ENCODE measurements at places on chromosomes 7 and 10.

GRCh38 chr10:66366163-66366562 lies 559.7 kb upstream of the LRRTM3 start:
- no peaks in the 10 kb centered on the region for H3K4me1 ChIP-seq
- no peak overlapping the region for H3K27ac ChIP-seq
- no peaks in the 10 kb centered on the region for H3K36me3 ChIP-seq
- H3K27me3 ChIP-seq = no peaks in the 10 kb centered on the region
- DNase-seq = no peak
- H3K4me3 ChIP-seq = no peak overlapping the region

GRCh38 chr7:155217634-155218033 lies 80.0 kb upstream of the INSIG1 start:
- H3K27me3 ChIP-seq = no peaks in the 10 kb centered on the region
- DNase-seq = no peak
- H3K27ac ChIP-seq = no peak overlapping the region
- no peaks in the 10 kb centered on the region for H3K36me3 ChIP-seq
- H3K4me1 ChIP-seq = no peaks in the 10 kb centered on the region

DNA sequence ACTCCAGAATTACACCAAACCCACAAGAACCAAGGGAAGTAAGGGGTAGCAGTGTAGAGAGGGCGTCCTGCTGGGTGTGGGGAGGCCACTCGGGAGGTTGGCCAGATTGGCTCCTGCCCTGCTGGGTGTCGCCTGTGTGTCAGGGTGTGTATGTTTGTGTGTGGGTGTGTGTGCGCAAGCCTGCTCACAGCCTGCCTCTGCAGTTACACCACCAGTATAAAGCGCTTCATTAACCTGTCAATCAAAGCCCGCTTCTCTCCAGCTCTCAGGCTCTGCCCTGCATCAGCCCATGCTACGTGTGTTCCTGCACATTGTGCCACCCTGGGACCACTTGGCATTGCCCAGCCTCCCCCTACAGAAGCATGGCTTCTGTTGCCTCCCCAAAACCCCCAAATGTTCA lies 83.3 kb upstream of the PAX2 start:
- no peak overlapping the region for H3K27ac ChIP-seq
- no peak overlapping the region for H3K4me3 ChIP-seq
- no peaks in the 10 kb centered on the region for H3K4me1 ChIP-seq
- H3K36me3 ChIP-seq = no peaks in the 10 kb centered on the region

GRCh38 chr7:7237201-7237977 lies 55.0 kb downstream of the C1GALT1 start:
- no peaks in the 10 kb centered on the region for H3K36me3 ChIP-seq
- H3K27ac ChIP-seq = no peak overlapping the region
- no peak for DNase-seq
- H3K4me3 ChIP-seq = no peak overlapping the region
- no peaks in the 10 kb centered on the region for H3K27me3 ChIP-seq
- H3K4me1 ChIP-seq = no peaks in the 10 kb centered on the region

- H3K36me3 ChIP-seq = peaks cover 10% of the 10 kb centered on the region
- H3K27me3 ChIP-seq = no peaks in the 10 kb centered on the region
- no peak overlapping the region for H3K4me3 ChIP-seq
- no peak overlapping the region for H3K27ac ChIP-seq
These were observed 11.9 kb downstream of the WDR91 start for GRCh38 chr7:135199439-135199838.

GRCh38 chr7:148142660-148143248 lies 447.8 kb upstream of the C7orf33 start:
- no peak for DNase-seq
- H3K27me3 ChIP-seq = no peaks in the 10 kb centered on the region
- H3K4me3 ChIP-seq = no peak overlapping the region

DNA sequence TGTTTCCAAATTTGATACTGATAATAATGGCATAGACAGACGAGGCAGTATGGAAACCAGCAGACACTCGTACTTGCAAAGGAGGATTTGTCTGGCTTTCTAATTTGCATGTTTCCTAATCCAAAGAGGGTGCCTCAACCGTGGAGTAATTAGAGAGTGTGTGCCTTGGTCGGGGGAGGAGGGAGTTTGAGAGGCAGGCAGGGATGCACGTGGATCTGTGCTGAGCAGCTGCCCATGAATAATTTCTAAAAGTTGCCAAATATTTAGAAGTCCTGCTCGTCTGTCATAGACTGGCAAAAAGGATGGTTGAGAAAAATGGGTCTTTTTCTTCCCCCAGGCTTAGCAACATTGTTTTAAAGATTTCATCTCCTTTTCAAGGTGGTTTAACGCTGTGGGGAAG lies 69.4 kb downstream of the PTPRE start:
- DNase-seq = no peak
- no peaks in the 10 kb centered on the region for H3K36me3 ChIP-seq
- H3K27ac ChIP-seq = no peak overlapping the region
- no peaks in the 10 kb centered on the region for H3K27me3 ChIP-seq

DNA sequence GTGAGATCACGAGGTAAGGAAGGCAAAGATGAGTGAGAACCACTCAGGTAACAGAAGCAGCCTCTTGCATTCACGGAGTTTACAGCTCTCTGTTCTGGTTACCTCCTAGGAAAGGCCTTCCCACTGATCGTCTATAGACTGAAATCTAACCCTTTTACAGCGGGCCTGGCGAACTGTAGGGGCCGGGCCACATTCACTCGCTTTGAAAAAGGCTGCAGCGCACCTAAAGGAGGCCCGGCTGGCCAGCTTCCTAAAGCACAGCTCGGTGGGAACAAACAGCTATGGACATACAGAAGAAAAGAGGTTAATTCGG lies 565 bp downstream of the ATP5MK start:
- no peaks in the 10 kb centered on the region for H3K27me3 ChIP-seq
- H3K27ac ChIP-seq = peak overlapping the region; percentile 63
- no peak for DNase-seq

- H3K36me3 ChIP-seq = no peaks in the 10 kb centered on the region
- H3K4me3 ChIP-seq = no peak overlapping the region
- no peaks in the 10 kb centered on the region for H3K4me1 ChIP-seq
- DNase-seq = no peak
- no peak overlapping the region for H3K27ac ChIP-seq
- no peaks in the 10 kb centered on the region for H3K27me3 ChIP-seq
These were observed 203.9 kb downstream of the ELFN1 start for GRCh38 chr7:1873857-1874589.

GRCh38 chr10:64286533-64286932 lies 765.3 kb downstream of the REEP3 start:
- no peaks in the 10 kb centered on the region for H3K4me1 ChIP-seq
- no peaks in the 10 kb centered on the region for H3K27me3 ChIP-seq
- no peaks in the 10 kb centered on the region for H3K36me3 ChIP-seq
- no peak overlapping the region for H3K4me3 ChIP-seq
- no peak for DNase-seq

DNA sequence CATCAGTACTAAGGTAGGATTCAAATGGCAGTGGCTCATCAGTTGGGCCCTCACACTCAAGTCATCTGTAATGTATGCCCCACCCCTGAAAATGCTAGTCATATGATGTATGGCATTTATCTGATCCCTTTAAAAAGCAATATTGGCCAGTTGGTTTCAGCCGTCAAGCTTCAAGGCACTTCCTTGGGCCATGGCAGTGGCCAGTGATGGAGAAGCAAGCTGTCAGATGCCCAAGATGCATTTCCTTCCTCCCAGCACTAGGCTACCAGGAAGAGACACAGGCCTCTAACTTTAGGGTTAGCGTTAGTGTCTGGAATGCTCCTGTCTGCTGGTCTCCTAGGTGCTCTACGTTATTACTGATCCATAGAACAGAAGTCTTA lies 64.1 kb downstream of the PIK3AP1 start:
- DNase-seq = no peak
- H3K27ac ChIP-seq = no peak overlapping the region
- H3K4me1 ChIP-seq = no peaks in the 10 kb centered on the region
- H3K4me3 ChIP-seq = no peak overlapping the region

- no peak overlapping the region for H3K27ac ChIP-seq
- no peak for DNase-seq
- H3K4me3 ChIP-seq = no peak overlapping the region
- H3K4me1 ChIP-seq = no peaks in the 10 kb centered on the region
These were observed 11.1 kb downstream of the PRLHR start for GRCh38 chr10:118584181-118584954.

DNA sequence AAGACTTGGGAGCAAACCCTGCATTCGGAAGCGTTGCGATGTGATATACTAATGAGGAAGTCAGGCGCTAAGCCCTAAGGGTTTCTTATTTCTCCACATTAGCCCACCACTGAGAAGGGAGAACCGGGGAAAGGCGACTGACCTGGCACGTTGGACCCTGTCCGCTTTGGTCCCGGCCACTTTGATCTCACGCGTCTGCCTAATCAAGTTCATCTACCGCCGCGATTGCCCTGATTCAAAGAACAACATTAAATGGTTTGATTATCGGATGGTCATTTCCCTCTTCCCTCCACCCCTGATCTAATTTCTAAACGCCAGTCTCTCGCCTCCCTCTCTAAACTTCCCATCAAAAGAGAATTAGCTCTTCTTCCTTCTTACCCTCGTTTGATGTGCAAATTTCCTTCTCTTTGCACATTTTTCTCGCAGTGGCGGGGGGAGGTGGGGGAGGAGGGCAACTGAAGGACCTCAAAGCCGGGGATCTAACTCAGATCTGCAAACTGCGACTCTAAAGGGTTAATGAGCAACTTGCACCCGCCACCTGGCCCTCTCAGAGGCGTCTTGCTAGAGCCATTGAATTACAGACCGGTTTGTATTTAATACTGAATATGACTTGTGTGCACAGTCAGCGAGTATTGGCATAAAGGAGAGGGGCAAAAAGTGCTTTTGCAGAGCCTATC lies 687 bp upstream of the DKK1 start:
- no peaks in the 10 kb centered on the region for H3K36me3 ChIP-seq
- H3K4me1 ChIP-seq = peaks cover 1% of the 10 kb centered on the region
- no peak overlapping the region for H3K27ac ChIP-seq
- H3K27me3 ChIP-seq = no peaks in the 10 kb centered on the region

- no peak overlapping the region for H3K4me3 ChIP-seq
- DNase-seq = no peak
- H3K36me3 ChIP-seq = no peaks in the 10 kb centered on the region
- no peaks in the 10 kb centered on the region for H3K4me1 ChIP-seq
These were observed 617.4 kb downstream of the CCSER2 start for GRCh38 chr10:84945791-84946190.

DNA sequence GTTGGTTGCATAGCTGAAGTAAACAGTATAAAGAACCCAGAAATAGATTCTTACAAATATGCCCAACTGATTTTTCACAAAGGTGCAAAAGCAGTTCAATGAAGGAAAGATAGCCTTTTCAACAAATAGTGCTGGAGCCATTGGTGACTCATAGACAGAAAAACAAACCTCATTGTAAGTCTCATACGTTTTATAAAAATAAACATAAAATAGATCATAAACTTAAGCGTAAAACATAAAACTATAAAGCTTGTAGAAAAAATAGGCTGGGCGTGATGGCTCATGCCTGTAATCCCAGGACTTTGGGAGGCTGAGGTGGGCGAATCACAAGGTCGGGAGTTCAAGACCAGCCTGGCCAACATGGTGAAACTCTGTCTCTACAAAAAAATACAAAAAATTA lies 318.8 kb upstream of the IGFBP3 start:
- no peak overlapping the region for H3K4me3 ChIP-seq
- no peaks in the 10 kb centered on the region for H3K27me3 ChIP-seq
- no peaks in the 10 kb centered on the region for H3K4me1 ChIP-seq
- H3K36me3 ChIP-seq = no peaks in the 10 kb centered on the region

- H3K4me1 ChIP-seq = peaks cover 3% of the 10 kb centered on the region
- H3K36me3 ChIP-seq = no peaks in the 10 kb centered on the region
- no peak overlapping the region for H3K4me3 ChIP-seq
- DNase-seq = no peak
- no peaks in the 10 kb centered on the region for H3K27me3 ChIP-seq
These were observed 10.6 kb upstream of the TOMM7 start for GRCh38 chr7:22833113-22833855.

- DNase-seq = no peak
- no peaks in the 10 kb centered on the region for H3K36me3 ChIP-seq
- no peaks in the 10 kb centered on the region for H3K4me1 ChIP-seq
- no peak overlapping the region for H3K27ac ChIP-seq
- no peak overlapping the region for H3K4me3 ChIP-seq
- no peaks in the 10 kb centered on the region for H3K27me3 ChIP-seq
These were observed 737.4 kb downstream of the TNS3 start for GRCh38 chr7:46844486-46844885.

DNA sequence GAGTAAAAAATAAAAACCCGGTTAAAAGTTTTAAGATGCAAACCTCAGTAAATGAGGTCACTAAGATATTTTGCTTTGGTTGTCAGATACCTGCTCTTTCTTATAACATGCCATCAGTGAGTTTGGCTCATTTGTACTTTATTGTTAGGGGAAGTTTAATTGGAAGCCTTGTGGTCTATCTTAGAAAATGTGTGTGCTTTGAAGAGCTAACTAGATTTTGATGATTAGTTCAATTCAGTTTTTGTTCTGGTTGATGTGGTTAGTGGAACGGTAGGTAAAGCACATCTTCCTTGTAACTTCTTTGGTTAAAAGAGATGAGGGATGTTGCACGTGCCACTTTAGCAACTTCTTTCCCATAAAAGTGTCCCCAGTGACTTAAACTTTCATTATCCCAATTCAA lies 353.4 kb upstream of the GALNT17 start:
- H3K27ac ChIP-seq = no peak overlapping the region
- no peak for DNase-seq
- peaks cover 10% of the 10 kb centered on the region for H3K36me3 ChIP-seq
- H3K4me3 ChIP-seq = no peak overlapping the region

GRCh38 chr10:88260329-88261051 lies 322.6 kb downstream of the RNLS start:
- no peaks in the 10 kb centered on the region for H3K36me3 ChIP-seq
- H3K4me1 ChIP-seq = no peaks in the 10 kb centered on the region
- no peaks in the 10 kb centered on the region for H3K27me3 ChIP-seq
- no peak overlapping the region for H3K4me3 ChIP-seq
- DNase-seq = no peak
- H3K27ac ChIP-seq = no peak overlapping the region

DNA sequence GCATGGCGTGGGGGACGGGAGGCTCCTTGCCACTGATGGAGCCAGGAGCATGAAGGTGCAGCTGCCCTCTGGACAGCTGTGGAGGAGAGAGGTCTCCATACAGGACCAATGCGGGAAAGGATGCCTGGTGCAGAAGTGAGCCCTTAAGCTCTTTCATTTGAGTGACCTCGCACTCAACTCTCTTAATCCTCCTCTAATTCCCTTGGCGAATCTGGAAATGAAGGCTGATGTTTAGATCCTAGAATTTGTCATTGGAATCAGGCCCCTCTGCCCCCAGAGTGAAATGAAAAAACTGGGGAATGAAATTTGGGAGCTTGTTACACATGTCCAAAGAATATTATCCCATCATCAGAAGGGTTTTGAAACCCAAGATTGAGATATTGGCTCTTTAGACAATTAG lies 639.5 kb downstream of the LRMDA start:
- H3K27me3 ChIP-seq = no peaks in the 10 kb centered on the region
- H3K4me3 ChIP-seq = no peak overlapping the region
- no peaks in the 10 kb centered on the region for H3K36me3 ChIP-seq
- H3K27ac ChIP-seq = no peak overlapping the region
- peaks cover 2% of the 10 kb centered on the region for H3K4me1 ChIP-seq
- no peak for DNase-seq

Measured in aorta (tissue), 5 donors.